ENCODE measurements at places on chromosomes 4 and X. TPM values are rescaled to one million over a fixed set of nuclear protein-coding genes. Genes with fewer than 3 reads are reported as not detected.

The JAKMIP1 gene
- total RNA-seq, result 14.0 TPM

The SLC6A14 gene
- not detected for total RNA-seq

The TCEAL7 gene
- not detected for total RNA-seq

The CENPVL2 gene
- not detected for total RNA-seq

DNA sequence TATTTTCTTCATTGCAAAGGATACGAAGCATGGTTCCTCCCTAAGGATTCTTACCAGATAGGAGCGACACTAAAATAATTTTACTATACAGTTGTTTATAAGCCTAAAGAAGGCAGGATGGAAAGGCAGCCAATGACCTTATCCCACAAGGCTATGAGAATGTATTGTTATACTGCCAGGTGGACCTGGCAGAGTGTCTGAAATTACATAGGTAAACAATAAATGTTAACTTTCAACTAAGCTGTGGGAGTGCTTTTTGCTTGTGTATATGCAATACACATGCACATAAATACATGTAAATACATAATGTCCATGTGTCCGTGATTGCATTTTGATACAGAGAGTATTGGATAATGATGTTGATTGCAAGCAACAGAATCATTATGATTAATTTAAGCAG, 850.6 kb downstream of the CENPC start:
- no peak for DNase-seq

DNA sequence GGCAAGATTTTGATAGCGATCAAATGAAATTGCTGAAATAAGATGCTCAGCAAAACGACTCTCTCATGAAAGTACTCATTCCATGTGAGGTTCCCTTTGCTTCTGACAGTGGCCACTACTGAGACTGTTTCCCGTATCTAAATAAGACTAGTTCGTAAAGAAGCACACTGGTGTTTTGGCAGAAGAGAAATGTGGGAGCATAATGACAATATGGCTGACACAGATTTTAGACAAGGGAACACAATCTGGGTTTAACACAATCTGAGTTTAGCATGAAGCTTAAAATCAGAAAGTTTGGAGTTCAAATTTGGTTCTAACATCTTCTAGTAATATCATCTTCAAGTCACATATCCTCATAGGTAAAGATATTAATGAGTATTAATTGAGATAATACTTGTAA, 13.7 kb downstream of the GABRA4 start:
- DNase-seq, result no peak

DNA sequence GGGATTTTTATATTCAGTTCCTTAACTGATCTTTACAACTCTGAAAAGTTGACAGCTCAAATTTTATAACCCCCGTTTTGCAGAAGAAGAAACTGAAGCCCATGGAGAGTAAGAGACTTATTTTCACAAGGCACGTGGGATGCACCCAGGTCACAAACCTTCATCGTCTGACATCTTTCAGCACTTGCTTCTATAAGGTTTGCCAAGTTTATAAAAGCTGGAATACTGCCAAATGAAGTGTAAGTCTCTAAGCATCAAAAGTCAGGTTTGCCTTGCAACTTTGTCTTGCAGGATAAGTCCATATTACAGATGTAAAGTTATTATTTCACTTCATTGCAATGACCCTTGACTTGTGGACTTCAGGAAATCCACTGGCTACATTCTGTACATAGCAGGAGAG, 6.3 kb upstream of the KCNIP4 start:
- DNase-seq, result no peak

DNA sequence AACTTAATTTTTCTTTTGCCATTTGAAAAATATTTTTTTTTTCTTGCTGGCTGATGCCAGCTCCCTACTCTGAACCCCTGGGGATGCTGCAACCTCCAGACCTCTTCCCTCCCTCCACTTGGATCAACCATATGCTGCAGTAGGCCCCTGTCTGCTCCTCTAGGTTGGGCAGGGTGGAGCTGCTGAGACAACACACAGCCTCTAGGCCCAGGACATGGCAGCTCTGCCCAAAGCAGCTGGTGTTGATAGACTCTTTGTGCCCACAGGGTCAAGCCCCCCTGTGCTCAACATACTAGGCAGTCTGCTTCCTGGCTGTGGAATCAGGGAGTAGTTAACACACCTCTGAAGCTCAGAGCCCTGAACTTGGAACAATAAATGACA, 19.9 kb upstream of the CLNK start:
- no peak for DNase-seq
